ENCODE measurements at places on chromosomes 4 and X.

GRCh38 chrX:43953218-43953617, 20.0 kb downstream of the NDP start:
- peak; percentile 66 for DNase-seq

DNA sequence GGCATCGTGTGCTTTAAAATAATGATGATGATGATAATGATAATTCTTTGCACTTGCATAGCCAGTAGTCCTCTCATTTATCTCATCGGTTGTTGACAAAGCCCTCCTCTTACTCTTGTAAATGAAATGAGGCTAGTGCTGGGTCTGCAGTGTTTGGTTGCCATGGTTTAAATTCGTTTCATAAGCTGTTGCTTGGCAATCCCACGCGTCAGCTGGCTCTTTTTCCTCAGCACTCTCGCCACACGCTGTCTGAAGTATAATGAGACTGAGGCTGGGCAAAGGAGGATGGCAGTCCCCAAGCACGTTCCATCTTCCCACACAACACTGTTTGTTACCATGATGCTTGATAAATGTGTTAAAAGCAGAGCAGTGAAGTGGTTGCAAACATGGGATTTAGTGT, 15.5 kb downstream of the PAGE4 start:
- no peak for DNase-seq

DNA sequence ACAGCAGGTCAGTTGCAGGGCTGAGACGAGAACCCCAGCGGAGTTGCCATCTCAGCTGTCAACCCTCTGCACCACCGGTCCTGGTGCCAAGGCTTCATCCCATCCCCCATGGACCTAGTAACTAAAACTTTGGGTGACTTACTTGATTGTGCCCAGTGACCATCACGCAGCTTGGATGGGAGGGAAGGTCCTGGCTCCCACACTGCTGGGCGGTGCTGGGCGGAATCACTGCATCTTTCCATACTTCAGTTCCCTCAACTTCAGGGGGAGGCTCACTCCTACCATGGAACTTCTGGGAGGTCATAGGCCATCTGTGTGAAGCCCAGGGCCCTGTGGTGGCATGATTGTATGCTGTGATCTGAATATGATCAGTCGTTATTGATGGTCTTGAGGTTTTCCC, 26.2 kb upstream of the JAKMIP1 start:
- DNase-seq, result no peak

- DNase-seq, result peak; percentile 55
Measured at GRCh38 chrX:138775517-138775916, 64.0 kb upstream of the FGF13 start.

GRCh38 chr4:93532234-93532633, 296.3 kb upstream of the ATOH1 start:
- DNase-seq, result no peak

GRCh38 chrX:151875270-151876026, 37.2 kb upstream of the MAGEA4 start:
- DNase-seq, result no peak

DNA sequence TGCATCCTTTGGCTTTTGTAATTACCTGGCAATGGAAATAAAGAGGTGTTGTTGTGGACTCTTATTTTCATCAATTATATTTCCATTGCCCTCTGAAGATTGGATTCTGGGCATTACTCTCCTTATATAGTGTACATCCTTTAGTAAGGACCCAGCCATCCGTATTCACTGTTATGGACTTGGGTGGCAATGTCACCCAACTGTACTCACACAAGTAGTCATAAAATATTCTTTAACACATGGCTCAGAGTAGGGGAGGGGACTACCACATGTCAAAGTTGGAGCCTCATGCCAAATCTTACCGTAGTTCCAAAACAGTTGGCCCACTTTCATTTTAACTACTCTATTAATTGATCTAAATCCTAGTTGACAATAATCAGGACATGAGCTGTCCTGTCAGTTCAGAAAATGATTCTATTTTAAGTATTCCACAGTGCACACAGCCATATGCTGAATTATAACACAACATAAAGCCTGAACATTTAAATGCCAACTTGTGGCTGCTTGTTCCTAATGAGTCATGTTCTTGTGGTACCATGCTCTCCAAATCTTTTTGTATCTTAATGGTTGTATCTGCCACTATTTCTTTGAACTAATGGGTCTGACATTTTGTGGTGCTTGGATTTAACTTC, 4.9 kb downstream of the FRAS1 start:
- peak; percentile 22 for DNase-seq

DNA sequence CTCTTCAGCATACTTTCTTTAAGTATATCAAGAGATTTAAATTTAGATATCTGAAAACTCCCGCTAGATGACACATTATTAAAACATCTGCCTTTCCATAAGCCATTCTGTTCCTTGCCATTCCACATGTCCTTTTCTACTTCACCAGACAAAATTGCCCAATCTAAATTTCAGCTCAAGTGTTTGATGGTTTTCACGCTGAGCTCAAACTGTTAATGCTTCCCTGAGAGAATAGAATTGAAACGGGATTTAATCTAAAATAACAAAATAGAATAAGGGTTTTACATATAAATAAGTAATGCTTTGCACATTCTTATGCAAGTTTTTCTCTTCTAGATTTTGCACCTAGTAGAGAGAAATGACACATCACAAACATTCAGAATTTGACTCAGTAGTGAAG, 764.5 kb upstream of the TENM3 start:
- DNase-seq, result peak; percentile 3

DNA sequence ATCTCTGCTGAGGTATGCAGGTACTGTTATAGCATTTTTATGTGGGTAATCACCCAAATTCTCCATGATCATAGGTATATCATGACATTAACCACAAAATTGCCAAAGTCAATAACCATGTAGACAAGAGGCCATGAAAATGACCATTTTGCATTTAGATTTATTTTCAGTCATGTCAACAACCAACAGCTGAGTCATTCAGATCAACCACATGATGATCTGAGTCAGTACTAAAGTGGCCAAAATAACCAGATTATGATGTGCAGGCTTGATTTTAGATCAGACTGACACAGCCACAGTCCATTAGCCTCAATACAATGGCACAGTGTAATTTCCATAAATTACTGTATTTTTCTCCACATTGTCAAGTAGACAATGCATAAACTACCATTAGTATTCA, 240.5 kb downstream of the GRIA3 start:
- peak; percentile 85 for DNase-seq

DNA sequence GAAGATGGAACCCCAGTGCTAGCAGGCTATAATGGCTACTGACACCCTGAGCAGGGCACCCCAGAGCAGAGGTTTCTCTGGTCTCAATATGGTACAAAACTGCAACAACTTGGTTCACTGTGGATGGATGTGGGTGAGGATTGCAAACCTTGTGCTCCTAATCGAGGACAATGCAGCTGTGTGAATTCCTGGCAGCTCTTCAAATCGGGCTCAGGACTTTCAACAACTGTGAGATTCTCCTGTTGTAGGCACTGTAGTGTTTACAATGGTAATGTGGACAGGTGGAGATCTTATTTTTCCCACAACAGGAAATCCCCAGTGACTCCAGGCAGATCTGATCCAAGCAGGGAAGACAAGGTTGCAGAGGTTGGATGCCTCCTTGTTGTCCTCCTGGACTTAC, 101.5 kb downstream of the RCHY1 start:
- DNase-seq, result no peak

DNA sequence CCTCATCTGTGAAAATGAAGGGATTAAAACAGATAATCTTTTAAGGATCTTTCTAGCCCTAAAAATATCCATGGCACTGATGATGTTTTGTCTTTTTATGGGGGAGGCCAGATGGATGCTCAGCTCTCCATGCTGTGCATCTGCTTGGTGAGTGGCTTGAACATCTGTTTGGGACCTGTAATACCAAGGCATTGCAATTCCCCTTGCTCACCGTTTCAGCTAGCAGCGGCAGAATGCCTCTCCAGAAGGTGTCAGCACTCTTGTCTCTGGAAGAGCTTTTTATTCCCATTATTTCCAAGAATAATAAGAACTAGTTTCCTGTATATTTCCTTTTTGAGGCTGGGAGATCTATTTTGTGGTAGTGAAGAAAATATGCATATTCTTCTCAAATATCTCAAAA, 151.9 kb upstream of the ANK2 start:
- DNase-seq, result no peak

GRCh38 chr4:27811948-27812347, 951.3 kb downstream of the STIM2 start:
- DNase-seq, result no peak

- DNase-seq, result no peak
Measured at GRCh38 chr4:186787536-186787935, 63.9 kb upstream of the FAT1 start.

- DNase-seq, result no peak
Measured at GRCh38 chr4:56656346-56656643, 24.8 kb downstream of the HOPX start.

DNA sequence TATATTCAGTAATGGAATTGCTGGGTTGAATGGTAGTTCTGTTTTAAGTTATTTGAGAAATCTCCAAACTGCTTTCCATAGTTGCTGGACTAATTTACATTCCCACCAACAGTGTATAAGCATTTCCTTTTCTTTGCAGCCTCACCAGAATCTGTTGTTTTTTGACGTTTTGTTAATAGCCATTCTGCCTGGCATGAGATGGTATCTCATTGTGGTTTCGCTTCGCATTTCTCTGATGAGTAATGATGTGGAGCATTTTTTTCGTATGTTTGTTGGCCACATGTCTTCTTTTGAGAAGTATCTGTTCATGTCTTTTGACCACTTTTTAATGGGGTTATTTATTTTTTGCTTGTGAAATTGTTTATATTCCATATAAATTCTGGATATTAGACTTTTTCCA, 13.6 kb upstream of the MAGED4B start:
- DNase-seq, result peak; percentile 1

- no peak for DNase-seq
Measured at GRCh38 chrX:12945494-12945893, 29.4 kb upstream of the TMSB4X start.

DNA sequence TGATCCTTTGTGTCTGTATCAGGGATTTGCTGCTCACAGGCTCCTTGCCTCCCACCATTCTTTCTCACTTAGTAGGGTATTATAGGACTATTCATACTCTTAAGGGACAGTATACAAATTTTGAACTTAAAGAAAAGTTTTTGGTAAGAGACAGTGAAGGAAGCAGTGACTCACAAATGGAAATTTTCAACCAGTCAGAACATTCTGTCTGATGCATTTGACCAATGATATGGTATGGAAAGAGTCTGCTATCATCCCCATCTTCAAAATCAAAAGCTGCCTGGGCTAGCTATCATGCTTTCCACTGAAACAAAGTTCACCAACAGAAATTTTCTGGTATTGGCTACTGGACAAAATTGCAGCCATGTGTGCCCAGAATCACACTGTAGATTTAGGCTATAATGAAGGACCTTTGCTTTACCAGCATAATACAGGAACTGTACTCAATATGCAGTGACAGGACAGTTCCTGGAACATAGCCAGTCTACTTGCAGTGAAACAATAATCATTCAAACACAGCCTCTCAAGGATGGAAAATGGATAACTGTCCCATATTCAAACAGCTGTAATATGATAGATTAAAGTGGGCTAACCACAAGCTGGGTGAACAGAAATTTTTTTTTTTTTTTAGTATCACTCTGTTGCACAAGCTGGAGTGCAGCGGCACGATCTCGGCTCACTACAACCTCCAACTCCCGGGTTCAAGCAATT, 109.0 kb upstream of the ACSL4 start:
- DNase-seq, result peak; percentile 53

Data from fibroblast of mammary gland (primary cell).